ENCODE measurements at places on chromosomes 16 and 17.

- no peak for DNase-seq
These were observed 22.2 kb downstream of the CLTC start for GRCh38 chr17:59641799-59642484.

- no peak for DNase-seq
These were observed 27.6 kb upstream of the PRM1 start for GRCh38 chr16:11308493-11309283.

DNA sequence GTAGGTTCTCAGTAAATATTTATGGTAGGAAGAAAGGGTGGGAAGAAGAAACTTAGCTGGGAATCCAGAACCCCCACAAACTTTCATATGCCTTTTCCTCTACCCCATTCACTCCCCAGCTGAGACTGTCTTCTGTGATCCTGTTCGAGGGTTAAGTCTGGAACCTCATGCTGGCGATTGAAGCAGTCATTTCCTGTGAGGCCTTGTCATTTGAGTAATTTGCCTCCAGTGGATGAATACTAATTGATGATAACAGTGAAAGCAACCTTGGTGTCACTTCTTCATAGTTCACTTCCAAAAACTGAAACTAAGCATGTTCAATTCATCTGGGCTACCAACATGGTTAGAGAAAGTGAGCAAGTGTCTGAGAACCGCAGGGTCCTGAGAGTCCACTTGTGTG is 401.2 kb downstream of the CDH13 start:
- no peak for DNase-seq

GRCh38 chr16:10332241-10332640 is 53.6 kb upstream of the ATF7IP2 start:
- DNase-seq, result no peak

- no peak for DNase-seq
These were observed 28.2 kb downstream of the USP31 start for GRCh38 chr16:23121024-23121423.

GRCh38 chr16:1973461-1974156 is 1.8 kb downstream of the TBL3 start:
- DNase-seq, result no peak

GRCh38 chr17:62802561-62803205 is 5.4 kb downstream of the MARCHF10 start:
- no peak for DNase-seq

DNA sequence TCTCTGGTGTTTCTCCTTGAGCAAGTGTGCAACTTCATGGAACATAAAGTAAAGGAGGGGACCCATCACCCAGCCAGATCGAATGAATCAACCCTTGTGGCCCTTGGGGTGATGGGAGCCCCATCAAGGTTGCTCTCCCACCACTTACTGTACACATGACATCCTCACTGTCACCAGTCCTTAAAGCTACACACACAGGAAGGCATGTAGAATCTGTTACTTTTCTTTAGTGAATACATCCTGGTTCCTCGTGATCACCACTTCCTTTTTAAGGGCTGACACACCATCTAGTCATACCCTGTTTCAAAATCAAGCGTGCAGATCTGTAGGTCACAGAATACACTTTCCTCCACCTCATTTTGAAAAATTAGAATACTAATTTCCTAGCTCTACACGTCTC is 22.6 kb upstream of the MPHOSPH6 start:
- peak; percentile 4 for DNase-seq

DNA sequence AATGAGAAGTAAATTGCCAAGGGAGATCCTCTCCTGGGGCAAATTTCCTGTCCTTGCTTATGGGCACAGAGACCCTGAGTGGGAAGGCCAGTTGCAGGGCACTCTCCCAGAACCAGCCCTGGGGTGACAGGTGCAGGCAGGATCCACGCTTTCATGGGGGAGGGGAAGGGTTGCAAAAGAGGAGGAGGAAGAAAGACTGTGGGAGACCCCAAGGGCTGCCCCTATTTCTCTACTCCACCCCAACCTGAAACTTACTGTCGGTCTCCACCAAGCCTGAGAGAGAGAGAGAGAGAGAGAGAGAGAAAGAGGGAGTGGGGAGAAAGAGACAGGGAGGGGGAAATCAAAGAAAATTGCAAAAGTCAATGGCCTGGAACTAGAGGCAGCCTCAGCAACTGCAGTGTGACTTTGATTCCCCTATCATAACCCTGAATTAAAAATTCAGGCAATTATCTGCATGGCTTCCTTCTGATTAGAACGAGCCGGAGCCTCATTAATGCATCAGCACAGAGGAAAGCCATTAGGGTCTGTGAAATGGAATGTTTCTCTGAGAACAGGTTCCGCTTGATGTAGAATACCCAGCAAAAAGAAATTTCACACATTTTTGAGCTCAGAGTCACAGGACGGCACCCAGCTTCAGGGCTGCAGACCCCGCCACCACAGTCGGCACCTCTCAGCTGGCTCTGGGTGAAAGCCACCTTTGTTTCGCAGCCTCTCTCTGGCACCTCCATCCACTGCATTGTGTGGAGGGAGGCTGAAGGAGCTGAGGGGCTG is 45.1 kb upstream of the HNF1B start:
- DNase-seq, result no peak

DNA sequence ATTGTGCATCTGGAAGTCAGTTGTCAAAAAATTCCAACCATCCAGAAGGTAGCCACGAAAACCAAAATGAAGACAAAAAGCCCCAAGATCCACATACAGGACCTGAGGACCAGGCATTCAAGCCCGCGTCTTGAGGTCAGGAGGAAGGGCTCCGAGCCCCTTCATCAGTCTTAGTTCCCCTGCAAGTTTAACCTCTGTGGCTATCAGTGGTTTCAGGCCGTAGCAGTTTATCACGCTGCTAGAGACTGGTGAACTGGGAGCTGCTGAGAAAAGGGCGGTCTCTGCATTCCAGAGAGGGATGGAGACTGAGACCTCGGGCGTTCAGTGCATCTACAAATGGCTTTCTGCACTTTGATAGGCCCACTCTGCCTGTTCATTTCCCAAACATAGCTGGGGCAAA is 70.6 kb downstream of the IRF8 start:
- no peak for DNase-seq

GRCh38 chr16:87115646-87116045 is 201.5 kb downstream of the C16orf95 start:
- DNase-seq, result no peak

- peak; percentile 72 for DNase-seq
These were observed 184.4 kb downstream of the MSI2 start for GRCh38 chr17:57440522-57441269.

- DNase-seq, result no peak
These were observed 53.9 kb downstream of the BANP start for GRCh38 chr16:88005181-88005581.

GRCh38 chr17:60933739-60934138 is 256.1 kb downstream of the BCAS3 start:
- DNase-seq, result no peak

DNA sequence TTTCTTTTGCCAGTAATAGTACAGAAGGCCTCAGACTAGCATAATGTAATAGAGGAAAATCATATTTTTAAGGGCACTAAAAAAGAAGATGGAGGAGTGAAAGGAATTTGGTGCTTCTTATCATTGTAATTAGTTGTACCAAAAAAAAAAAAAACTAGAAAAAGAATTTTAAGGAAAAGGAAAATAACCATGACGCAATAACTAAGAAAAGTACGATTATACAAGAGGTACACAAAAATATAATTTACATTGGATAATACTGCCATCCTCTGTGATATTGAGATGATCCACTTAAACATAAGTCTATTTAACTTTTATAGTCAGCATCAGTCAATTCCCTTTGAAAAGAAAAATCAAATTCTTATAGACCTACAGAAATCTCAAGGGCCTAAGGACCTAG is 146.7 kb upstream of the IRX5 start:
- DNase-seq, result no peak

- no peak for DNase-seq
These were observed 687.3 kb downstream of the CDH11 start for GRCh38 chr16:64434526-64435069.

GRCh38 chr17:75481194-75482068 is 25.0 kb downstream of the TMEM94 start:
- no peak for DNase-seq

GRCh38 chr17:77558846-77559626 is 399.5 kb upstream of the TNRC6C start:
- DNase-seq, result no peak

- no peak for DNase-seq
These were observed 27.9 kb downstream of the SREBF1 start for GRCh38 chr17:17808706-17809432.

- no peak for DNase-seq
These were observed 160.1 kb upstream of the CDH5 start for GRCh38 chr16:66206363-66206762.

- no peak for DNase-seq
These were observed 71.1 kb downstream of the BANP start for GRCh38 chr16:88022076-88023042.

- no peak for DNase-seq
These were observed 120.3 kb downstream of the AXIN2 start for GRCh38 chr17:65441053-65441605.

GRCh38 chr17:76111956-76112355 is 8.4 kb upstream of the EXOC7 start:
- no peak for DNase-seq

GRCh38 chr16:55003916-55004315 is 73.3 kb downstream of the IRX5 start:
- no peak for DNase-seq

DNA sequence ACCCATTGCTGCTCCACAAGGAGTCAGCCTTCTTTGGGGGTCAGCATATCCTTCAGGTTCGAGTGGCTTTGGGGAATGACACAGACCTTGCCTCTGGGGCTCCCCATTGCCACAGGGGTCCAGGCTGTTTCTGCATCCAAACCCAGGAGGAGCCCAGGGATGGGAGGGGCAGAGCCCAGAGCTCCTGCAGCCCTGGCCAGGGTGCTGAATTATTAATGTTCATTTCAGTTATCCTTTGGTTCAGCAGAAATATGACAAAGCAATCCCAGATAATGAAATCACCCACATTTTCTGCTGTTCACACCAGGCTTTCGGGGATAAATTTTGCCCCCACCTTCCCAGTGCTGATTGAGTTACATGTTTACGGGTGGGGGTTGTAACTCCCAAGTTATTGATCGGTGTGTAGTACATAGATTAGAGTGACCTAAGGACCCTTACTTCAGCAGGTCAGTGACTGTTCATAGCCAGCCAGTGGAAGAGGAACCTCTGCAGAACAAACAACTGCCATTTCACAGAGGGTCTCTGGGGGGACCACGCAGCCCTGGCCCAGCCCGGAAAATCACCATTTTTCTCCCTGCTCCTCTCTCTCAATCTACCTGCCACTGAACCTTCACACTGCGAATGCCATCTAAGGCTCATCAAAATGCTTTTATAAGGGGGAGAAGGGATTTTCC is 240.3 kb upstream of the N4BP1 start:
- no peak for DNase-seq

DNA sequence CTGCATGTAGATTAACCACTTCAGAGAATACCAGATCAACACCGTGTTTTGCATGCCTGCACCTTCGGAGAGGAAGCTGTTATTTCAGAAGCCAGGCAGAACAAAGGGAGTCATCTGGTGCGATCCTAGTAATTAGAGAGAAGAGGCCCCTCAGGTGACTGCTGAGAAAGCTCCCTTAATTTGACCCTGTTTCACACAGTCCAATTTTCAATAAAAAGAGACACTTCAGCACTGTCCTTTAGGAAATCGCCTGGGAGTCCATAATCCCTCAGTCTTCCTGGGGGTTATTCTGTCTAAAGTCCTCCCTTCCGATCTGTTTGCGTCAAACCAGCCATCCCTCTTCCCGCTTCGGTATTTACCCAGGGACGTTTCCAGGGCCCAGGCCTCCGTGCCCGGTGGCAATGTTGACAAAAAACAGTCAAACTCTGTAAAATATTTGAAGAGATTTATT is 23.4 kb upstream of the TNRC6C start:
- peak; percentile 15 for DNase-seq

DNA sequence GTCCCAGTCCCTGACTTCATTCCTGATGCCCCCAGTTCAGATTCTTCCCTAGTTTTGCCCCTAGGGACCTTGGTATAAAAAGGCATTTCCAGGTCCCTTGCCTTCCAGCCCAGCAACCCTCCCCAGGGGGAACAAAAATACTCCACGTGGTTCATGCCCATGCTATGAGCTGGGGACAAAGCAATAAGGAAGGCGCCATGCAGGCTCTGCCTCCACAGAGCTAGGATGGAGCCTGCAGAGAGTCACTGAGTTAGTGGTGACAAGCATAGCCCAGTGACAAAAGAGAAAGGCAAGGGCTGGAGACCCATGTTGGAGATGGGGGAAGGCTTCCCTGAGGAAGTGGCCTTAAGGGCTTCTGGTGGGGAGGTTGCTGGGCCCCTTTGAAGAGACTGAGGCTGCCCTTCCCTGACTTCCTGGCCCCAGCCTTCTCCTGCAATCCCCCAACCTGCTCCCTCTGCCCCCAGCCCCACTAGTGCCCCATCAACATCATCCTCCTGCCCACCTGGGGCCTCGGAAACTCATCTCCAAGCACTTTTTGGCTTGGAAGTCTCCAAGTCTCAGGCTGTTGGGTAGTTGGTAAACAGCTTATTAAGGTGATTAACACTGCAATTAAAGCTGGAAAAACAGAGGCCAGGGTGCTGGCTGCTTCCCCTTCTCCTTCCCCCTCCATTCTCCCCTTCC is 9.6 kb downstream of the DLX3 start:
- no peak for DNase-seq

GRCh38 chr16:31452631-31453106 is 6.6 kb upstream of the ARMC5 start:
- DNase-seq, result no peak

- DNase-seq, result no peak
These were observed 127.3 kb downstream of the KATNIP start for GRCh38 chr16:27677263-27677662.

- DNase-seq, result no peak
These were observed 854.1 kb downstream of the KCNJ2 start for GRCh38 chr17:71023249-71024030.

DNA sequence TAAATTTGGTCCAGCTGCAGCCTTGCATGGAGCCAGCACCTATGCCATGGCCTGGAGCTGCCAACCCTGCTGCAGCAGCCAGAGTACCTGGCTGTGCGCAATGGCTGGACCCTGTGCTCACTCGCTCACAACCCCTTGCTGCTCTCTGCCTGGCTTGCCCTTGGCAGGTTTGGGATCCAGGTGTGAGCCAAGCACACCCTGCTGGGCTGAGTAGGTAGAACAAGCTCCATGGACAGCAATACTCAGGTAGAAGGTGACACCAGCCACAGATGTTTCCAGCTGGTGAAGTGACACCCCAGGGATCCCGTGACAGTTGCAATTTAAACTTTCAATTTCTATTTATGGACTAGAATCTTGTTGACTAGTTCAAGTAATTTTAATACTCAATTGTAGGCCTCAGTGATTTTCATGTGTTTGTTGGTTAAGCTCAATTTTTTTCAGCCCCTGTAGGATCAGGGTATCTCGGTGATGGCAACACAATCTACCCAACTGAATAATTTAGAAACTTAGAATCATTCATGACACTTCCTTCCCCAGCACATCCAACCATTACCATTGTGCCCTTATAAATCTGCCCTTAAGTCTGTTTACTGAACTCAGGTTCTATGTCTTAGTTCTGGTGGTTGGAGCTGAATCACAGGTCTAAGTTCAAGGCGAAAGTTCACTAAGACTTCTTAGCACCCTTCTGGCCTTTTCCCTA is 480.0 kb downstream of the PMP22 start:
- peak; percentile 38 for DNase-seq

GRCh38 chr16:75197522-75198134 is 9.3 kb downstream of the CTRB2 start:
- DNase-seq, result no peak

- DNase-seq, result no peak
These were observed 6.5 kb downstream of the DPEP2NB start for GRCh38 chr16:68009157-68009735.
